Activated CD4-positive, CD25-positive, alpha-beta regulatory T cell treated with anti-CD3 and anti-CD28 coated beads, Interleukin-2, amount 50 U/mL, for 72 hours (primary cell): ENCODE measurements at places on chromosomes 7 and 10.

DNA sequence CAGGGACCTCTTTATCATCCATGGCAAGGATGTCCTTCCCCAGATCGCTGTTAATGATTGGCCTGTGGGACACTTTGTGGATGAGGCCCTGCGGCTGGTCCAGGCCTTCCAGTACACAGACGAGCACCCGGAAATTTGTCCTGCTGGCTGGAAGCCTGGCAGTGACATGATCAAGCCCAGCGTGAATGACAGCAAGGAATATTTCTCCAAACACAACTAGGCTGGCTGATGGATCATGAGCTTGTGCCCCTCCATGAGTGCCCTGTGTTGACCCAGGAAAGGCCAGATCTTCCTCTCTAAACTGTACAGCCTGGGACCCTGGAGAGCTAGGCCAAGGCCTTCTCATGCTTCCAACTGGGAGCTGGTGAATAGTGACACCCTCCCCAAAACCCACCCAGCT is 124.1 kb downstream of the CUL2 start:
- no peak for DNase-seq

DNA sequence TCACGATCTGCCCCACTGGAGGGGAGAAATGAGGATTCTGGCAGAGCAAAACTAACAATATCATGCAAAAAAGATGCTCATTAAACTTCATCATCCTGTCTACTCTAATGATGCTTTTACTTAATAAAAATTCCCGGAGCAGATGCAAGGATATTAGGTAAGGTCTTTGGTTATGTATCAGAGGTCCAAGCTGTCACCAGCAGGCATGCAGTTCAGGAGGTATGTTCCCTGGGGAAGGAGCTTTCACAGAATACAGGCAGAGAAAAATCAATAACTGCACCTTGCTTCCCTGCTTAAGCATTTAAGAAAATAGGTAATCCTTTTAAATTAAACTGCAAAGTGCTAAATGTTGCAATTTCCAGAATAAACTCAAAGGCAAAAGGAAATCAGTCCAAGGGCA is 81.6 kb upstream of the C1QL3 start:
- DNase-seq = no peak

DNA sequence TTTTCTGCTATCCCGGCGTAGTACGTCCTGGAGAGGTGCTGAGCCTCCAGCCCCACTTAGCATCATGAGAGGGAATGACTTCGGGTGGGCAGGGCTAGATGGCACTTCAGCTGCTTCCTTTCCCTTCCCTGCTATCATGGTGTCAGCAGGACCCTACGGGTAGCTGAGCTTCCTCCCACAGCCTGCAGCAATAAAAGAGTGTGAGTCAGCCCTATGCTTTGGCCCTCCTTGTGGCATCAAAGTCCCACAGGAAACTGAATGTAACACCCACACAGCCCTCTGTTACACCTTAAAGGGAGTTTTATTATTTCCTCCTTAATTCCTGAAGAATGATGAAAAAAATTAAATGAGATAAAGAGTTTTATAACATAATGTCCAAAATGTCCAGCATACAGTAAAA is 458.1 kb downstream of the RPS24 start:
- no peak for DNase-seq

- no peak for DNase-seq
Observed at GRCh38 chr10:104563548-104563947, 77.5 kb upstream of the SORCS3 start.

GRCh38 chr10:35079763-35080162 is 10.4 kb downstream of the CUL2 start:
- DNase-seq = no peak

- peak; percentile 62 for DNase-seq
Observed at GRCh38 chr7:128209229-128210035, 31.6 kb upstream of the LEP start.

DNA sequence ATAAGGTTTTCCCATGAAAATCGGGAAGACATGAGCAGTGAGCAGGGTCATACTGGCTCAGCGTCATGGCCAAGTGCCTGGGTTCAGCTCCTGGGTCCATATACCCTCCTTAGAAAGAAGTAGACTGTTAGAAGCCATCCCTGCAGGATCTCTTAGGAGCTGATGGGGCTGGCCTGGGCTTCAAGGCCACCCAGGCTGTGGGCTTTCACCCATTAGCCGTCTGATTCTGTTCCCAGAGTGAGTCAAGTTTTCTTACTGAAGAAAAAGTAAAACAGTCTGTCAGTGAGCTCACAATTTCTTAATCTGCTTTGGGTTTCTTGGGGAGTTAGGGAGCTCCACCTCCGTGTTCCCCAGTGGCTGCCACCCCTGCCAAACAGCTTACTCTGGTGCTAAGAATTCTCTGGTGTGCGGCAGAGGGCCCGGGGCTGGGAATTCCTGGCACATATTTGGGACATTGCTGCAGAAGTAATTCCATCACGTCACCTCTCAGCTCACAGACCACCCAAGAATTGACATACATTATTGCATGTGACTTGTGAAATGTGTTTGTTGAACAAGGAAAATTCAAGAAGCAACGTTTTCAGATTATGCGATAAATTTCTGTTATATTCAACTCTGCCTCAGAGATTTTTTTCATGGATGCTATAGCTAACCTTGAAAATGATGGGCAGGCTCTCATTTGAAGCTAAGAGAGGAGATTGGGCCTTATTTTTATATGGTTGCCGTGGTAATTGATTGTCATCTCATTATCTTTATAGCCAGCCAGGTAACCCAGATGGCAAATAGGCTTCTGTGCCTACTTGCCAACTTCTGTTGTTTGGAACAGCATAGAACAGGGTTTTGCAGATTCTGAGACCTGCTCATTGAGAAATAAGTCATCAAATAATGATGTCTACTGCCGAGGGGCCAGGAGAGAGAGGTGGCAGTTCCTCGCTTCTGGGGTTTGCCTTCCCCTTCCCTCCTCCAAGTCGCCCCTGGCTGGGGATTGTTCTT is 166.4 kb downstream of the CHN2 start:
- no peak for DNase-seq

DNA sequence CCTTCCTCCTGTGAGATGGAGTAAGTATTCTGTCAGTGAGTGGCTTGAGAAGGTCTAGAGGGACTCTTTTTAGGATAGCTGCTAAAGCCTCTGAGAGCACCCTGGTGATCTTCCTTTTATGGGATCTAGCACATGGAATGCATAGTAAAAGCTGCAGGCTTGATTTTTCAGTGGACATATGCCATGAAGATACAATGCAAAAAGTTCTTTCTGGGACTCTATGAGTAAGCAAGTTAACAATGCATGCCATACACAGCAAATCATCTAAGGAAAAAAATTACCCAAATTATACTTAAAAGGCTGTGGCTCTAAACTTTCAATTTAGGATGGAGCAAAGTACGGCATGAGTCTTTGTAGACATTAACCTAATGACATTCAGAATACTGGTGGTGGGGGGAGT is 154.5 kb downstream of the SGMS1 start:
- no peak for DNase-seq

- DNase-seq = no peak
Observed at GRCh38 chr10:79179164-79179956, 110.6 kb downstream of the ZMIZ1 start.

- no peak for DNase-seq
Observed at GRCh38 chr10:79093658-79094411, 25.1 kb downstream of the ZMIZ1 start.

- no peak for DNase-seq
Observed at GRCh38 chr7:75988568-75989499, 5.6 kb downstream of the TMEM120A start.

GRCh38 chr7:47873762-47874161 is 74.5 kb downstream of the PKD1L1 start:
- no peak for DNase-seq

GRCh38 chr7:40077849-40078248 is 56.6 kb downstream of the MPLKIP start:
- no peak for DNase-seq

DNA sequence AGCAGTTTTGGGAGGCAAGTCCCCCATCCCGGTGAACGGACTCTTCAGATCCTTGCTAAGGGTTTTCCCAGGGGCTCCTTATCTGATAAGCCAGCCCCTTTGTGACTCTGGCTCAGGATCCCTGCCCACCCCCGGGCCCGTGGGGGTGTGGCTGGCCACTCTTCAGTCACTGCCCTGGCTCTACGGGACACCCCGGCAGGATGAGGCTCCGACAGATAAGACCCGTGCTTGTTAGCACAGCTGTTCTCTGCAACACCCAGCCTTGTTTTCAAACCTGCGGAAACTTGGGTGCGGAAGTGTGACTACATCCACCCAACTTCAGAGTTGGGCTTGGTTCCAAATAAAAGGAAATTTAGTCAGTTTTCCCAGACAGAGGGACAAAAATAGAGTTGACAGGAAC is 66.7 kb upstream of the PODXL start:
- no peak for DNase-seq

- DNase-seq = no peak
Observed at GRCh38 chr7:77475181-77475580, 59.0 kb upstream of the GSAP start.

DNA sequence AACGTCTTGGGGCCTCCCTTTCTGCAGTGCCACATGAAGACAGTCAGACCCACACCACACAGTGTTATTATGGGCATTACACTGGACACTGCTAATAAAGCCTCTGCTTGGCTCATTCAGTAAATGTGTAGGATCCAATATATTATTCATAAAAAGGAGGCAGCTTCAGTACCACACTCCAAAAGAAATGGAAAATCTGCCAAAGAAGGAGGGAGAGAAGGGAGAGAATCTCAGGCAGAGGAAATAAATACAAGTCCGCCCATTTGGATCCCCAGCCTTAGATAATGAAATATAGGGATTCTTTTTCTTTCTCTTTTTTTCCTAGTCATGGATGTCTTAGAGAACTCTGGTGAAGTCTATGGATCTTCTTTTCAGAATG is 162.2 kb downstream of the ELMO1 start:
- no peak for DNase-seq
